ENCODE measurements at places on chromosomes 4 and X.

- DNase-seq: no peak
Observed at GRCh38 chr4:67713529-67714247, 12.7 kb upstream of the UBA6 start.

- DNase-seq: no peak
Observed at GRCh38 chr4:95220205-95221175, 328.3 kb downstream of the UNC5C start.

- DNase-seq: peak; percentile 35
Observed at GRCh38 chr4:138919094-138919936, 96.3 kb upstream of the NOCT start.

GRCh38 chrX:53072418-53073114 is 9.6 kb upstream of the TSPYL2 start:
- DNase-seq: no peak

- no peak for DNase-seq
Observed at GRCh38 chr4:52199574-52200338, 148.7 kb downstream of the SPATA18 start.

DNA sequence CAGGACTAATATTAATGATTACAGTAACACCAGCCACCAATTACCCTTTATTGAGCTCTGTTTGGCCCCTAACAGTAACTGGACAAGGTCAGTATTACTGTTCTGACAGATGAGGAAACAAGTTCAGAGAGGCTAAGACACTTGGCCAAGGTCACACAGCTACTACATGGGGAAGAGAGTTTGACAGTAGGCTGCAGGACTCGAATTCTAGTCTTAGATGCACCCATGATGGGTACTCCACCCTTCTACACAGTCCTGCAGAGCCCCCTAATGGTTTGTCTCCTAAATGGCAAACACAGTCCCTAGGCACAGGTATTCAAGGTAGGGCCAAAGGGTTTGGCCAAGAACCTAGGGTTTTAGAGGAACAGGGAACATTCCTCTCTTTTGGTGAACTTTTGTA is 93.9 kb downstream of the NSUN7 start:
- peak; percentile 28 for DNase-seq

DNA sequence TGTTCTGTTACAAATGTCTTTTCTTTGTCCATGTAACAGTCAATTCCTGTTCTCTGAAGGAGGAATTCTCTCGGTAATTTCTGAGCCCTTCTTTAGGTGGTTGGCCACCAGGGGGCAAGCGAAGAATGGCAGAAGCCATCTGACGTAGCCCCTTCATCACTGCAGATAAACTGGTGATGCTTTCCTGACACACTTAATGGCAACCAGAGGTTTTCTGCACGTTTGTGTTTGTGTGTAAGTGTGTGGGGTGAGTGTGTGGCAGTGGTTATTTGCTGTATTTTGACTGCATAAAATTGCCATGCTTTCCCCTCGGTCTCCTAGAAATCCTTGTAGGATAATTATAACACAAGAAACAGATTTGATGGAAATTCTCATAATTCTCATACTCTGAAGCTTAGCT is 64.8 kb upstream of the STOX2 start:
- peak; percentile 58 for DNase-seq

DNA sequence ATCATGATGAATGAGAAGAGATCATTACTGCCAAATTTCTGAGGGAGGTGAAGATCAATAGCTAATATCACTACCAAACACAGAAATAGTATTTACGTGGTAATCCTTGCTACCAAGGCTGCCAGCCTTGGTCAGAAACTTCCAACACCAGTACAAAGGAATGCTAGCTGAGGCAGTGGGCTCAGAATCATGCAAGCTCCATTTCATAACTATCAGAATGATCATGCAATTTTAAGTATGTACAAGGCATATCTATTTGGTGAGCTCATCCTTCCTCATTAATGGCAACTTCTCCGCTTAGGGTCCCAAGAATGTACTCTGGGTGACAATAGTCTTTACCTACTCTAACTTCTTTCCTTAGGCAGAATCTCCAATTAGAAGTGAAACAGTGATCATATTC is 135.0 kb downstream of the GPC3 start:
- no peak for DNase-seq

DNA sequence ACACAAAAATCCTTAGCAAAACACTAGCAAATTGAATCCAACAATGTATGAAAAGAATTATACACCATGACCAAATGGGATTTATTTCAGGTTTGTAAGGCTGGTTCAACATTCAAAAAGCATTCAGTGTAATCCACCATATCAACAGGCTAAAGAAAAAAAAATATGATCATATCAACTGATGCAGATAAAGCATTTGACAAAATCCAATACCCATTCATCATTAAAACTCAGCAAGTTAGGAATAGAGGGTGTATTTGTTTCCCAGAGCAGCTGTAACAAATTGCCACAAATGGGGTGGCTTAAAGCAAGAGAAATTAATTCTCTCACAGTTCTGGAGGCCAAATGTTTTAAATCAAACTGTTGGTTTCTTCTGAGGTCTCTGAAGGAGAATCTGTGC is 10.7 kb downstream of the VSIG1 start:
- no peak for DNase-seq

- no peak for DNase-seq
Observed at GRCh38 chr4:129862461-129862860, 766.5 kb downstream of the C4orf33 start.

DNA sequence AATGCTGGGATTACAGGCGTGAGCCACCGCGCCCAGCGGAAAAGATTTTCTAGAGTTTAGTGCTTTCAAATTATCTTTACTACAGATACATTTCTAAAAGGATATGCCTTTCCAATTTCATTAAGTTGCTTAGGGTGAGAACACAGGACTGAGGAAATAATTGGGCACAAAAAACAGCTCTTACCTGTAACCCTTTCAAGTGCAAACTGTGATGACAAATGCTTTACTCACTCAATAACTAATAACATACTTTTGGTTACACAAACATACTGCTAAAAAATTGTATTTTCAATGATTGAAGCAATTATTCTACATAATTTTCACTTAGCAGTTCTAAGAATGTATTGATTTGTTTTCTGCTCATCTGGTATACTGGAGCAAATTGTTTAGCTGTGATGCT is 40.2 kb downstream of the PALLD start:
- DNase-seq: no peak

GRCh38 chr4:126748736-126749135 is 884.0 kb upstream of the INTU start:
- no peak for DNase-seq

- no peak for DNase-seq
Observed at GRCh38 chr4:187006189-187006618, 282.5 kb upstream of the FAT1 start.

GRCh38 chr4:168574581-168575295 is 77.9 kb downstream of the PALLD start:
- DNase-seq: no peak

- DNase-seq: no peak
Observed at GRCh38 chr4:183335369-183335940, 13.2 kb upstream of the CLDN24 start.

GRCh38 chr4:5711479-5712184 is 631 bp downstream of the EVC start:
- no peak for DNase-seq

- no peak for DNase-seq
Observed at GRCh38 chr4:172740434-172740833, 428.2 kb upstream of the GALNT7 start.

DNA sequence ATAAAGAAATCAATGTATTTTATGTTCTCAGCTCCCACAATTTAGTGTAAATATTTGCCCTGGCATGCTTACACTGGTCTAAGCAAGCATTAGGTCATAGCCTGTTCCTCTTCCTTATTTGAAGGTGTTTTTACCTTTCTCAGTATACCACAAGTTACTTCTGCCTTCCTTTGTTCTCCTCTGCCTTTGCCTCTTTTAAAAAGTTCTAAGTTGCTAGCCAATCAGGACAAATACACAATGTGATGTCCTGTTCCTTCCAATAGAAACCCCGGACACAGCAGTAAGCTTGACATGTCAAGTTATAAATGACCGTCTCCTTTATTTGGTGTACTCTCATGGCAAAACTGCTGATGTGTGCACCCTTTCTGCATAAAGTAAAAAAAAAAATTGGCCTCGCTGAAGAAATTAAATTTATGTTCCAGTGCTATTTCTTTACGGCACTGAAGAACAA is 49.4 kb downstream of the UGT2B10 start:
- no peak for DNase-seq

- no peak for DNase-seq
Observed at GRCh38 chr4:93761286-93761685, 67.3 kb upstream of the ATOH1 start.

GRCh38 chrX:29561417-29561816 is 653.9 kb upstream of the MAGEB2 start:
- no peak for DNase-seq

GRCh38 chr4:95549246-95550114 is 707 bp upstream of the UNC5C start:
- DNase-seq: peak; percentile 1

- DNase-seq: no peak
Observed at GRCh38 chr4:5916229-5916628, 23.3 kb upstream of the CRMP1 start.

DNA sequence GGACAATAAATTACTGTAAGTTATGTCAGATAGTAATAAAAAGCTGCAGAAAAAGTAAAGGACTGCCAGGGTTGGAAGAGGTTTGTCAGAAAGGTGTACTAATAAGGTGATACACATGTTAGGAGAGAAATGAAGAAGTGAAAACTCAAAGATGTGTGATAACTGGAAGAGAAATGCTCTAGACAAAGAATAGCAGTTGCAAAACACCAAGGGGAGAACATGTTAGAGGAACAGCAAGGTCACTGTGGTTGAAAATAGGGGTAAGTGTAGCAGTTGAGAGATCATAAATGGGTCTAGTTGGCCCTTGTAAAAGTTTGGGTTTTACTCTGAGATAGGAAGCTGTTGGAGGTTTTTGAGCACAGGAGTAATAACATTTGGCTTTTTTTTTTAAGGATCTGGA is 46.9 kb downstream of the HSPA4L start:
- no peak for DNase-seq

DNA sequence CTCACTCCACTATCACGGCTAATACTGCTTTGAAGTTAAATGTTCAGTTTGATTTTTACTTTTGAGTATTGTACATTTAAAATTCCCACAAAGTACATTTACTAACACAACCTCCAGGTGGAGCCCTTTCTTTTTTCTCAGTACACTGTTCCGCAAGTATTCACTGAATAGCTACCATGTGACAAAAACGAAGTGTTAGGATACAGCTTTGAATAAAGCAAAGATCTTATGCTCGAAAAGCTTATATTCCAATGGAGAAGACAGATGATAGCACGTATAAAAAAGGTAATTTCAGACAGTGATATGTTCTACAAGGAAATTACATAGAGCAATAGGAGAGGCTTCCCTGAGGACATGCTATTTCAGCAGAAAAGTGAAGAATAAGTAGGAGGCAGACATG is 60.7 kb upstream of the ABCG2 start:
- peak; percentile 65 for DNase-seq

DNA sequence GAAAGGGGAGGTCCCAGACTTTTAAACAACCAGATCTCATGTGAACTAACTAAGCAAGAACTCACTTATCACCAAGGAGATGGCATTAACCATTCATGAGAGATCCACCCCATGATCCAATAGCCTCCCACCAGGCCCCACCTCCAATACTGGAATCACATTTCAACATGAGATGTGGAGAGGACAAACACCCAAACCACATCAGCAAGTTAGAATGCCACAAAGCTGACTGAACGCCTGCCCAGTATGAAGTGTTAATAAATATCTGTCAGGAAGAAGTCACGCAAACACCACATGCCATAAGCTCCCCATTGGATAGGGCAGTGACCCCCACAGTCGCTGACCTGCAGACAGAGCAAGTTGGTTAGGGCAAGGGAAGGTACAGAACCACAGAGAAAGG is 14.3 kb downstream of the SLC10A6 start:
- DNase-seq: no peak

GRCh38 chr4:90142081-90142480 is 14.9 kb downstream of the CCSER1 start:
- no peak for DNase-seq

GRCh38 chr4:168050002-168050401 is 42.3 kb upstream of the ANXA10 start:
- no peak for DNase-seq

GRCh38 chr4:23134331-23134730 is 441.6 kb downstream of the GBA3 start:
- DNase-seq: no peak

DNA sequence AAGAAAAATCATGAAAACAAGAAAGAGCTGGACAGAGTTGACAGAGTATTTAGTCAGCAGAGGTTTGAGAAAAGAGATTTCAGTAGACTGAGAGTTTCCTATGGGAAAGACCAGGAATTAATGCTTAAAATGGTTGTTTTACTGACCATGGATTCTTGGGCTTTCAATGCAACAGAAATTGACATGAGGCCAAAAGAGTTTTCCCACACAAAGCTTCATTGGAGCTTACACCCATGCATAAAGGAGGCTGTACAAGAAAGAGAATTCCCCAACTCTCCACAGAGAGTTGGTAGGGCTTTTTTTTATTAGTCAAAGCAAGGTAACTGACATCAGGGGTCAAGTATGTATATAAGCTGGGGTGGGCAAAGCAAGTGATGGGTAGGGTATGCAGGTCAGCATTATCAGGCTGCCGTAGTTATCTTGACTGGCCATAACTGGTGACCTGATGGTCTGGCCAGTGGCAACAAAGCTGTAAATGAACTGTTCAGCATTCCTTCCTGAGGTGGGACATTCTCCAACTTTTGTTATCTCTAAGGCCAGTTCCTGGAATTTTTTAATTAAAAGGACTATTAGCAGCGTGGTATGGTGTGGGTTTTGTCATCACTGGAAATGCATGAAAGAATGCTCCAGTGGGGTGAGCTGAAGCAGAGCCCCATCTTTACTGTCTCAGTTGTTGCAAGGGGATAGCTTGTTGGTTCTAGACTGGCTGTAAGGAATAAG is 117.0 kb downstream of the ADAM29 start:
- DNase-seq: no peak

DNA sequence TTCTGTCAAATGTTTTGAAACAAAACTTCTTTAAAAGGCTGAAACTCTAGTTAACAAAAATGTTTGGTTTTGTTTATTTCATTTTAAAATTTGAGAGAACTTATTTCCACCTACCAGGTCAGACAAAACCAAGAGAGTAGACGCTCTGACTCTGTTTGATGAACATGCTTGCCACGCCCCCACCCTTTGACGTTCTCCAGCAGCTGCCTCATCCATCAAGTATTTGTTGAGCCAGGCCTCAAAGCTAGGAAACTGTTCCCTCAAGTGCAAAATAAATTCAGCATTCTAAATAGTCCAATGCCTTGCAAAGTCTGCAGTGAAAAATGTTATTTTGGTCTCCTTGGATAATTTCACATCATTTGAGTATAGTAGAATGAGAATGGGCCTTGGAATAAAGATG is 121.6 kb downstream of the GUCY2F start:
- no peak for DNase-seq

GRCh38 chrX:131083510-131084142 is 25.5 kb downstream of the ARHGAP36 start:
- no peak for DNase-seq
